ENCODE measurements at places on chromosomes 1 and 21.

DNA sequence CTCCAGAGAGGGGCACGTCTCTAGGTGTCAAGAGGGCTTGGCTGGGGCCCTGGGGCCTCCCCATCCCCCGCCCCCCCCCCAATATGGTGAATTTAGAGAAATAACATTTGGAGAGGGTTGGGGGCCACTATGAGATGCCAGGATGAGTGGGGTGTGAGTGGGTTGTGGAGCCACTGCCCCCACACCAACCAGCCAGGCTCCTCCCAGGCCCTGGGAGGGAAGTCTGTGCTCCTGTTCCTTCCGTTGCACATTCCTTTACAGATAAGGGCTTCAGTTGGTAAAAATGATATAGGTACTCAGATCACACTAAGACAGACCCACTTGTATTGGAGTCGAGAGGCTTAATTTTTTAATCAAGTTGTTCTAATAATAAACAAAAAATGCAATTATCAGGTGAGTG is 585 bp upstream of the PLEKHA6 start:
- DNase-seq = no peak

GRCh38 chr1:244096691-244097090 is 45.6 kb downstream of the ZBTB18 start:
- no peak for DNase-seq

GRCh38 chr1:245894843-245895242 is 612.2 kb downstream of the SMYD3 start:
- no peak for DNase-seq

- DNase-seq = no peak
Measured at GRCh38 chr1:82273816-82274215, 473.1 kb downstream of the ADGRL2 start.

- DNase-seq = no peak
Measured at GRCh38 chr1:68268896-68269483, 36.7 kb upstream of the WLS start.

GRCh38 chr1:231855361-231855760 is 228.8 kb downstream of the DISC1 start:
- DNase-seq = no peak

- DNase-seq = no peak
Measured at GRCh38 chr1:70348399-70349165, 5.9 kb downstream of the ANKRD13C start.

- DNase-seq = peak; percentile 13
Measured at GRCh38 chr1:225768662-225769426, 8.8 kb upstream of the SRP9 start.

DNA sequence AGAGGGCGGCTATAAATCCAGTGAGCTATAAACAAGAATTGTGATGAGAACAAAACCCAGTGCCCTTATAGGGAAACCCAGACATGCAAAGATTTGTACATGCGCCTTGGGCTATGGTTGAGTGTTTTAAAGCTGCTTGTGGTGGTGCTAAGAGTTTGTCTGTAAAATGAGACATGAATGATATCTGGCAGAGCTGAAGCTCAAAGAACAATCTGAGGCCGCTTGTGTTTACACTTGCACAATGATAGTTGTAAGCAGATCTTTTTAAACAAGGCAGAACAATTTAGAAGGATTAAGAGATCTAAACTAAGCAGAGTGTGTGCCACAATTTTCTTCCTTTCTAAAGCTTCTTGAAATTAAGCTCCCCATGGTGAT is 80.4 kb upstream of the ADAMTS5 start:
- no peak for DNase-seq

DNA sequence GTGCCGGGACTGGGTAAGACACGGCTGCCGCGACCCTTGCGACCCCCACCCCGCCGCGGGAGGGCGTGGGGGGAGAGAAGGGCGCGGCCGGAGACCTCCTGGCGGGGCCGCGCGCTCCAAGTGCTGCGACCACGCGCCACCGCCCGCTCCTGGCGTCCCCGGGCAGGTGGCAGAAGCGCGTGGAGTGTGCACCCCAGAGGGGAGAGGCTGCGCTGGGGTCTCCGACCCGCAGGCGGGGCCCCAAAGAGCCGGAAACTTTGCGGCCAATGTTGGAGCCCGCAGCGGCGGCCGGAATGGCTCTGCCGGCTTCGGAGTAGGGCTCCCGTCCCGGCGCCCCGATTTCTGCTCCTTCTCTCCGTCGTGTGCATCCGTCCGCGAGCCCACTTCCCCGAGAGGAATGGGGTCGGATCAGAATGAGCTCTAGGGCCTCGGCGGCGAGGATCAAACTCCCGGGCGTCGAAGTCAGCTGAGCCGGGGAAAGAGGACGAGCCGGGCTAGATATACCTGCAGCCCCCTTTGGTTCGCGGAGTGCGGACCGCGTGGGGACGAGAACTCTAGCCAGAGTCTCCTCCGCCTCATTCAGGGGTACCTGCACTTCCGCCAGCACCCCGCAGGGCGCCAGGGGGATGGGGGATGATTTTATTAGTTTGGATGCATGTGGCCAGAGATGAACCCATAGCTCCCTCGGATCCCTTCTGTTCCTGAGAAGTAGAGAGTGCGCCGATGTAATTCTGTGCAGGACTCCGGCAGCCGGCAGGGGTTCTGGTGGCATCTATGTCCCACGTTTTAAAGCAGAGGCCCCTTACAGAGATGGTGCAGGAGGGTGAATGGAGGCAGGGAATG is 751 bp downstream of the STUM start:
- DNase-seq = no peak

DNA sequence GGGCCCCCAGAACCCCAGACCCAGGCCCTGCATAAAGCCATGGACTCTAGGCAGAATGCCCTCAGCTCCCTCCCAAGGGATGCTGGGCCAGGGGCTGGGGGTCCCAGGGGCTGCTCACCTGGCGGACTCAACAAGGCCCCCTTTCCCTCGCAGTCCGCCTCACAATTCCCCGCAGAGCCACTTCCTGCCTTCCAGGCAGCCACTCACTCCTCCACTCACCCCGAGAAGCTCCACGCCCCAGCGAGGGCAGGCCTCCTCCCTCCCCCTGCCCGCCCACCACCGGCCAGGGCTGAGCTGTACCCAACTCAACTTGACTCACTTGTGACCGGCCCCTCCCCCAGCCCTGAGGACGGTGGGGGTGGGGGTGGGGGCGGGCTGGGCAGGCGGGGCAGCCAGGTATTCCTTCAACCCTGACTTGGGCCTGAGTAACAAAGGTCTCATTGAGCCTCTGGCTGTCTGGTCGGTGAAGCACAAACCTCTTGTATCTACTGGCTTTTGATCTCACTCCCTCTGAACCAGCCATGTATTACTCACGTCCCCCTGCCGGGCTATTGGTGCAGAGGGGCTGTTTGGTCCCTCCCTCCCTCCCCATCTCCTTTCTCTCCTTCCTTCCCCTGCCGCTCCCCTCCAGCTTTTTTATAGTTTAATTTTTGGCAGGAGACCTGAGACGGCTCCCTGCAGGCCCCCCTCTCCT is 5.9 kb downstream of the BLACAT1 start:
- no peak for DNase-seq

- no peak for DNase-seq
Measured at GRCh38 chr21:15289896-15290841, 225.4 kb upstream of the NRIP1 start.

DNA sequence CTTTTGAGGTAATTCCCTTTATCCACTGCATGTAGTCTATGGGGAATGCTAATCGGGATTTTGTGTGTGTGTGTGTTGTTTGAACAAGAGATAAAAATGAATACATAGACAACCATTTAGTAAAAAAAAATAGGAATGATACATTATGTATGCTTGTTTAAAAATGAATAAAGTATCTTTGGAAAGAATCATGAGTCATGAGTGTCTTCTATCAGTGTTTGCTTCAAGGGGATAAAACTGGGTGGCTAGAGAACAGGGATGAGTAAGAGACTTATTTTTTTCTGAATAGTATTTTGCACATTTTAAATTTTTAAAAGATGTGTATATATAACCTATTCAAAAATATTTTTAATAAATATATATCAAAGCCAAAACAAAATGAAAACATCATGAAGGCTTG is 839.4 kb upstream of the ADGRL4 start:
- DNase-seq = no peak

GRCh38 chr1:67429011-67429527 is 1.1 kb downstream of the SERBP1 start:
- DNase-seq = no peak

GRCh38 chr21:32733990-32734613 is 6.3 kb upstream of the SYNJ1 start:
- no peak for DNase-seq

DNA sequence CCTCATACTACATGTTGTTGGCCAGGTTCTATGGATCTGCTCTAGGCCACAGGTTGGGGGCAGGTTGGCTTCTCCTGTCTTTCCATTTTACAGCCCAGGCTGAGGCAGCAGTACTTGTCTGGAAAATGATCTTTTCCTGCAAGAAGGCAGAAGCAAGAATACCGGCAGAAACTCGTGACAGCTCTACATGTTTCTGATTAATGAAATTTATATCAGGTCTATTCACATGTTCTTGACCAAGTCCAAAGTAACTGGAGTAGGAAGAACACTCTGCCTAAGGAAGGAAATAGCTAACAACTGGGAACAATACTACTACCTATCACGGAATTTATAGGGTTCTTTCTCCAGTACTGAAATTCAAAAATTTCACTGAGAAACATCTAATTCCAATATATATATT is 98.3 kb downstream of the PLPPR5 start:
- no peak for DNase-seq

- peak; percentile 20 for DNase-seq
Measured at GRCh38 chr1:29804181-29804899, 568.0 kb downstream of the PTPRU start.

DNA sequence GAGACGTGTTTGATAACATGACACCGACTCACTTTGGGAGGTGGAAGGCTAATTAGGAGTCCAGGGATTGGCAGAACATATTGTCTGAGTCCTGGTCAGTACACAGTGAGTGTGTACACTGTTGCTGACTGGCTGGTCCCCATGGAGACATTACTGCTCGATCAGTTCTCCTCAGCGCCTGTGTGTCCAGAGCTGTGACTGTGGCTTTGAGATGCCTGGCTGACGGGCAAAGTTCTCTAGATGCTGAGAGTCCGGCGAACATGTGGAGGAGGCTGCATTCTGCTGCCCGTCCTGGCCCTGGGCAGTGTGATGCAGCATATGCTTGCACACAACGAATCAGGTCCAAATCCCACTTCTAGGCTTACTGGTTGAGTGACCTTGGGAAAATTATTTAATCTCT is 280.1 kb upstream of the ST6GALNAC5 start:
- DNase-seq = no peak

GRCh38 chr1:175376194-175376593 is 183.6 kb upstream of the KIAA0040 start:
- no peak for DNase-seq

DNA sequence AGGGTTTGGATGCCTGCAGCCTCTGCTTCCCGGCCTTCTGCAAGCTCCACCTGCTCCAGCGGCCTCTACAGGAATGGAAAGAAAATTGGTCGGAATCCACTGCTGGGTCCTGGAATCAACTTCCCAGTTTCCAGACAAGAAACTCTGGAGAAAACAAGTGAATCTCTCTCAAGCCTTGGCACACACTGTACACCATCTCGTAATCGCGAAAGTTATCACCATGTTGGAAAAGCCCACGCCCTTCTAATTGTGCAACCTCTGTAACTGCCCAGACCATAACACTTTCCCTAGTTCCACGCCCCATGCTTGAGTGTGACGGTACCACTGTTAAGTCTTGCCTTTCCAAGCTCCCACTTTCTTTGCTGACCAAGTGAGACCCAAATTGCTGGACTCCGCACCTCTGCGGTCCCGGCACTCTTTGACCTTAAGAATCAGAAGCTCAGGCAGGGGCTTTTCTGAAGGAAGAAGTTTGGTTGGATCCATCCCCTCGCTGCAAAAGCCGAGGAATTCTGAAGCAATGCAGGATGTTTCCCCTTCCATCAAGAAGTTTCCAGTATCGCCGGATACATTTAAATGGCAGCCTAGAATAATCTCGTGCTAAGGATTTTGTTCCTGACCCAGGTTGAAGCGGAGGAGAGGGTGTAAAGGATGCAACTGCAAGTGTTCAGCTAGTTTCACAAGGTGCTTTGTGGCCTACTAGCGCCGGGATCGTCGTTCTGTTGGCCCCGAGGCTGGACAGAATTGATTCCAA is 6.2 kb downstream of the NR5A2 start:
- DNase-seq = no peak

- DNase-seq = no peak
Measured at GRCh38 chr1:31752952-31753475, 11.1 kb downstream of the ADGRB2 start.

- DNase-seq = no peak
Measured at GRCh38 chr1:7916501-7916830, 24.2 kb downstream of the TNFRSF9 start.

- DNase-seq = no peak
Measured at GRCh38 chr1:174726167-174726879, 273.4 kb upstream of the CACYBP start.

DNA sequence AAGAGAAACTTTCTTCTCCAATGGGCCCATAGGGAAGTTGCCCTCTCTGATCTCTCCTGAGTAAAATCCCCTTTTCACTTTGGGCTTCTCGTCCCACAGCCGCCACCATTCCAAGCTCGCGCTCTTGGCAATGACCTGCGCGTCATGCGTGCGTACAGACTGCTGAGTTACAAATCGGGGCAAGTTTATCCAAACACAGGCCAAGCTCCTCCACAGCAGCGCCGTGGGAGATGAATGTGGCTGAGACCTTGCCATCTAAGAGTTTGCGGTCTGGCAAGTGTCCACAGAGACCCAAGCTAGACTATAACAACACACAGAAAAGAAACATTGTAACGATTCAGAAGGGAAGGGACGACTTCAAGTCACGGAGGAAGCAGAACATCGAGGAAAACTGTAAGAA is 116.3 kb upstream of the SOD1 start:
- DNase-seq = no peak

DNA sequence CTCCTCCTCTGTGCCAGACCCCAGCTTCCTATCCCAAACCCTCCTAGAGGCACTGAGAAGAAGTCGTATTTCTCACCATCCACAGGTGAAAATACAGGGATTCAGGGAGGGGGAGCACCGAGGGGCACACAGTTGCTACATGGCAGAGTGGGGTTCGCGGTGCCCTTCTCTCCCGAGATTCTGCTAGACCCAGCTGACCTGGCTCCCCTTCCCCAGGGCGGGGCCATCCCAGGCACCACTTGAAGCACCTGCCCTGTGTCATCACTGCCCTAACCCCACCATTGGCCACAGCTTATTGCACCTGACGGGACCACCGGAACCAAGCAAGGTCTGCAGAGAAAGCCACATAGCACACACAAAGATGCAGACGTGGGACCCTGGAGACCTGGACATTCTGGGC is 30.5 kb downstream of the SDC3 start:
- no peak for DNase-seq

- DNase-seq = no peak
Measured at GRCh38 chr1:77889671-77890070, 1.2 kb downstream of the NEXN start.

DNA sequence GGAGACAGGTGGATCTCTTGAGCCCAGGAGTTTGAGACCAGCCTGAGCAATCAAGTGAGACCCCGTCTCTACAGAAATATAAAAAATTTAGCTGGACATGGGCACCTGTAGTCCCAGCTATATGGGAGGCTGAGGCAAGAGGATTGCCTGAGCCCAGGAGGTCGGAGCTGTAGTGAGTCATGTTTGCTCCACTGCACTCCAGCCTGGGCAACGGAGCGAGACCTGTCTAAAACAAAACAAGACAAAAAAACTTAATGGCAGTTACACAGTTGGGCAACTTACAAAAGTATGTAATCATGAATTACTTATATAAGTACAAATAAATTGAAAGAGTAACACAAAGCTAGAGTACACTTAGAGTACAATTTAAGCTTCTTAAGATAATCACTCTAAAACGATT is 25.2 kb downstream of the RC3H1 start:
- DNase-seq = no peak

GRCh38 chr1:101250656-101251272 is 13.9 kb downstream of the S1PR1 start:
- no peak for DNase-seq

- DNase-seq = no peak
Measured at GRCh38 chr1:237119091-237119490, 77.1 kb downstream of the RYR2 start.

- DNase-seq = peak; percentile 33
Measured at GRCh38 chr1:158087320-158087927, 93.3 kb upstream of the CD1D start.
